ENCODE measurements at places on chromosomes 16 and 17.

DNA sequence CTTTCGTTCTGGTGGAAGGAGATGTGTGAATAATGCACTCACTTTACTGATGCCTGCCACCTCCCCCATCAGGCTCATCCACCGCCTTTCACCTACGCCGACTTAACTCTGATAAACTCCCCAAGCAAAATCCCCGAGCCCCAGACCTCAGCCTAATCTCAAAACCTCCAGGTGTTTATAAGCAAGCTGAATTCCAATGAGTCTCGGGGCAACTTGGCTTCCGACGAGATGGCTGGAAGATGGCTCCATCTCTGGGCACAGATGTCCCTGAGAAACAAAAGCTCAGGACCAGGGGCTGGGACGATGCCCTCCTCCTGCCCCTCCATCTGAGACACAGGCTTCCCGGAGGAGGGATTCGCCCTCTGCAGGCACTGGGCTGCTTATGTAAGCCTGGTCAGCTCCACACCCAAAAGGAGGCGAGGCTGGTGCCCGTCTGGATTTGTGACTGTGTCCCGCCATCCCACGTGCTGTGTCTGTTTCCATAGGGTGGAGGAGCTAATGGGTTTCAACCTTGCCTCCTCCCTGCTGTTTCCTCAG lies 386.4 kb upstream of the TNRC6C start:
- DNase-seq = no peak

GRCh38 chr17:59107306-59107670 lies 608 bp upstream of the TRIM37 start:
- DNase-seq = no peak

GRCh38 chr17:7108560-7108925 lies 6.1 kb downstream of the ASGR2 start:
- DNase-seq = no peak

DNA sequence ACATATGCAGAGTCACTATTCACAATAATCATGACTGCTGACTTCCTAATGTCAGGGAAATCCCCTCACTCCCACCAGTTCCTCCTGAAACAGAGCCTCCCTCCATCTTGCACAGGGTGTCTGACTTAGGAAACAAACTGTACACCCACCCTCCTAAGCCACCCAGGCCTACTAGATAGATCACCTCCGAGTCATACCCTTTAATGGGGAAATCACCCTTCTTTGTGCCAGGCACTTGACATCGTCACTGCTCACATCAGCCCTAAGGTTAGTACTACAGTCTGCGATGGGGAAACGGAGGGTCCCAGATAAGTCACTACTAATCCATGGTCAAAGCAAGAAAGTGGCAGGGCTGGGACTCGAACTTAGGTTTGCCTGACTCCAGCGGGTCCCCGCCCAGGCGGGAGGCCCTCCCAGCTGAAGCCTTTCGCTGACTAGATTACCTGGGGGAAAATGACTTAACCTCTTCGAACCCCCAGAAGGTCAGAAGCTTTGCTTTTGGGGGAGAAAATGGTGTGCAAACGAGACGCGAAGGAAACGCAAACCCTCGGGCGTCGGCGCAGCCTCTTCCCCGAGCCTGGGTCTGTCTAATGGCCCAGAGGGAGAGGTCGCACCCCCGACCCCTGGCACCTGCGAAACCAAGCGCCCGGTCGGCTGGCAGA lies 3.4 kb upstream of the MLLT6 start:
- no peak for DNase-seq

All from epithelial cell of prostate (primary cell).